ENCODE measurements at places on chromosomes 5 and 9.

GRCh38 chr5:158648631-158649030 is 451.1 kb downstream of the EBF1 start:
- no peak for DNase-seq

GRCh38 chr5:175614861-175615260 is 43.0 kb upstream of the HRH2 start:
- no peak for DNase-seq

DNA sequence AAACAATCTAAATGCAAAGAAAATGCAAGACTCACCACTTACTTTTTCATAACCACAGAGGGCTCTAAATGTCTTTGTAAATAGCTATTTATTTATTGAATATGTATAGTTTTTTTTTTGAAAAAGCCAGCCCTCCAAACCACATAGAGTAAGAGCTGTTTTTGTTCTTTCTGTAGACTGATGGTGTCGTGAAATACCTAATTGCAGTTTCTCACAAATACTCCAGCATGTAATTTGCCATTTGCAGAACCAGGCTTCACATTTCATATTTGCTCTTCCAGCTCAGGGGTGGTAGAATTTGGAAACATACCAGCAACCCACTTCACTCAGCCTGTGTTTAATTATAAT is 159.8 kb downstream of the TMC1 start:
- DNase-seq, result no peak

GRCh38 chr5:66174338-66174737 is 30.2 kb downstream of the SREK1 start:
- no peak for DNase-seq

- no peak for DNase-seq
Observed at GRCh38 chr5:135655468-135655815, 76.7 kb upstream of the CXCL14 start.

DNA sequence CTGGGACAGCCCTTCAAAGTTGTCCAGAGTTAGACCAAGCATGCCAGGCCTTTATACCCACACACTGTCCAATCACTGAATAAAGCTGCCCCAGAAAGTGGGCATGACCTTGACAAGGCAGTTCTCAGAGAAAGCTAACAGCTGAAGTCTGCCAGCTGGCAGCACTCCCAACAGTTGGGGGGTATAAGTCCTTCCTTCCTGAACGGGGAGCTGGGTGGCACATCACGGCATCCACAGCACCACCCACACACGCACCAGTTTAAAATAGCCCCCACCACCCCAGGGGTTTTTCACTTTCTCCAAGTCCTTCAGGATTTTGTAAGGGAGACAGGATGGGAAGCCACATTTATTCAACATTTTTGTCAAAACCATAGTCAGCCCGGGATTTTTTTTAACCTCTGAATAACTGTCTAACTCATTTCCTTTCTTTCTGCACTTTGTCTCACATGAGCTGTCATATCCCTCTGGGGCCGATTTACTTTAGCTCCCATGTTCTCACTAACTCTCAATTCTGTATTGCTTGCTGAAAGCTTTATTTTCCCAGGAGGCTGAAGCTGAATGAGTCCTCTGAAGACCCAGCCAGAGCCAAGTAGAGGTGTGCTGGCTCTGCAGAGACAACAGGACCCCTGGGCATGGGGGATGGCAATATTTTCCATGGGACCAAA is 15.4 kb downstream of the FAM81B start:
- DNase-seq, result no peak

DNA sequence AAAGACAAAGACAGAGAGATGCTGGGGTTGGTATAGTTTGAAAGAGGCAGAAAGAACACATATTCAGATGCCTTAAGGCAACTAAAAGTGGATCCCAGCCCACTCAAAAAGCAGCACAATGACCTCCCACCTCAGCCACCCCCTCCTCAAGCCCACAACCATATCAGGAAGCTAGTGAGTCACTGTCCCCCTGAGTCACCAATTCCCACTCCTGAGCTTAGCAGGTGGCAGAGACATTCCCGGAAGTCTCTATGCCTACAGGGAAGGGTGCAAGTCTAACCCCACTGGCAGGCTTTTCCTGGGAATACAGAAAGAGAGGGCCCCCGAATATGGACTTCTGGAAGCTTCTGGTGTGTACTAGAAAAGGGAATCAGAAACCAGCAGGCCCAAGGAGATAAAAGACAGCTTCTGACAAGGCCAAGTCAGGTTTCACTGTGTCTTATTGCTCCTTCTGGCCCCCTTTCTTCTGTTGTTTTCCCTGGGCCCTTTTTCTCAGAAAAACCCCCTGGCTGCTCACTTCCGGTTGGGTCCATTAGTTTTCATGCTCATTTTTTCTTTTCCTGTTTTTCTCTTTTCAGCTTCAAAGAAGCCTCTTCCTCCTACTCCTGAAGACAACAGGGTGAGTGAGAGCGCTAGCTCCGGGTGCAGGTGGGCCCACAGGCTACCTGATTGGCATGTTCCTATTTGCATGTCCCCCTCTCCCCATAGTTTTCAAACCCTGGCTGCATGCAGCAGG is 36.8 kb downstream of the ITK start:
- no peak for DNase-seq
